ENCODE measurements at places on chromosomes 6 and 20.
A peak's percentile ranks its signal among the peaks of the same experiment; 100 is the strongest.

GRCh38 chr6:36312854-36313648 lies 23.6 kb downstream of the BNIP5 start:
- DNase-seq = peak; percentile 60

GRCh38 chr20:22207280-22207679 lies 377.1 kb downstream of the FOXA2 start:
- DNase-seq = no peak

GRCh38 chr6:47455533-47456209 lies 21.9 kb upstream of the CD2AP start:
- DNase-seq = no peak

DNA sequence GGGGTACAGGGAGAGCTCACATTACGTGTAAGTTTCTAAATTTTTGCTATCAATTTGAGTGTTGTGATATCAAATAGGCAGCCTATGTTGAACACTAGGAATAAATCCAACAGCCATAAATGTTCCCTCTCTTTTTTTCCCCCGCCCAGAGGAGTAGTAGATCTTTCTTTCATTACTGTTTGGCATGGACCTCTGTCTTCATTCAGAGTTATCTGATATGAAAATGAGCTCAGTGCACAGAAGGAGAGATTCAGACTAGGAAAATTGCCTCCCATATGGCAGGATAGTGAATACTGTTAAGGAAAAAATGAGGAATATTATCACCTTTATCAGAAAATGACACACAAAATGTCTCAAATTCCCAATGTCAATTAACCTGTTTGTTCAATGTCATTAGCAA lies 110.0 kb upstream of the EYS start:
- no peak for DNase-seq

- no peak for DNase-seq
Observed at GRCh38 chr6:113651920-113652319, 205.2 kb upstream of the MARCKS start.

GRCh38 chr20:15267935-15268334 lies 930.5 kb upstream of the FLRT3 start:
- DNase-seq = no peak

- no peak for DNase-seq
Observed at GRCh38 chr6:129248946-129249345, 366.0 kb downstream of the LAMA2 start.

GRCh38 chr20:35618263-35619131 lies 2.9 kb downstream of the SPAG4 start:
- peak; percentile 33 for DNase-seq

GRCh38 chr6:28643017-28643740 lies 117.5 kb downstream of the GPX5 start:
- DNase-seq = peak; percentile 84

DNA sequence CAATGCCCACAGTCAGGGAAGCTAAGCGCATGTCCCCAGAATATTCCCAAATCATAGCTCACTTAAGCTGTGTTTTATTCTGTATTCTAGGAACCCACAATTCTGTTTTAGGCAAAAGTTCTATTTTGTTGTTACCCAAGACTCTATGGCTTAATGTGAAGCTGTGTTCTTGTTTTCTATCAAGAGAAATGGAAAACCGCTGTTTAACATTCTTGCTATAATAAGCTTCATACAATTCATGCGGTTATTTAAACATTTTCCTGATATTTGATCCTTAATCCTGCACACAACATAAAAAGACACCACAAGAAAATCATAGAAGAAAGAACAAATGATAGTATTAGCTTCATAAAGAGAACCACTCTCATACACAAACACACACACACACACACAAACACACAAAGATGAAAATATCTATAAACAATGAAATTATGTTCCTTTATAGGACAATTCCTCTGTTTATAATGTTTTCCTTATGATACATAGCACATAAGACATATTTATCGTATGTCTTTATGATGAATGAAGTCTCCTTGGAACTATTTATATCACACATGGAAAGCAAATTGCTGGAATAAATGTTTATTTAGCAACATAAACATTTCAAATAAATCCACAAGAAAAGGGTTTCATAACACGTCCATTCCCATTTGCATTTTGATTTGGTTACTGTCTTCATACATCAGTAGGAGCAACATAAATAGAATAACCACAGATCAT lies 16.4 kb upstream of the COL21A1 start:
- DNase-seq = no peak

GRCh38 chr6:24931296-24931695 lies 4.5 kb downstream of the RIPOR2 start:
- no peak for DNase-seq

DNA sequence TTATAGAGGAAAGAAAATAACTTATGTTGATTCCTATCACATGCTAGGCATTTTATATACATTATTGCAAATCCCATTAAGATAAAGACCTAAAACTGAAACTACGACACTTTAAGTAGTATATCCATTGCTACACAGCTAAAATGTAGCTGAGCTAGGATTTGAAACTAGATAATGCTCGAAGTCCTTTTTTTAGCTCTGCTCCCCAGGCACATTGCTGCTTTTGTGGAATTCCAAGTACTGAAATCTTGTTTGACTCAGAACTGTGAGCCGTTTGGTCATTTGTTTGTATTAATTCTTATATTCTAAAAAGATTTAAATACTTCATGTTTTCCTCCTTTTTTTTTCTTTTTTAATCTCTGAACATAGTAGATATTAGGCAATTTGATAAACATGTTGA lies 644.8 kb downstream of the HACE1 start:
- DNase-seq = no peak

DNA sequence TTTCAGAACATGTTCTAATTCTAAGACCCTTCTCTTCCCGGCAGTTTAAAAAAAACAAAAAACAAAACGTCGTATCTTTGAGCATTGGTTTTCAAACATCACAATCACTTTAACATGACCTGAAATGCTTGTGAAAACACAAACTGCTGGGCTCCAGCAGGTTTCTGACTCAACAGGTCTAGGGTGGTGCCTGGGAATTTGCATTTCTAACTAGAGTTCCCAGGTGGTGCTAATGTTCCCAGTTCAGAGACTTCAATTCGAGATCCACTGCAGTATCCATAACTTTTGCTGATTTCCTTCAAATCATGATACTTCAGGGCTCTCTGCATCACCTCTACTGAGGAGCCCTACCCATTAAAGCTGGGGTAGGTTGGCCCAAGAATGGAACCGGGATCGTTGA lies 850 bp upstream of the SMPDL3A start:
- no peak for DNase-seq

- DNase-seq = no peak
Observed at GRCh38 chr6:100105138-100105537, 111.1 kb upstream of the MCHR2 start.

- peak; percentile 3 for DNase-seq
Observed at GRCh38 chr6:22784601-22785410, 215.4 kb downstream of the HDGFL1 start.

DNA sequence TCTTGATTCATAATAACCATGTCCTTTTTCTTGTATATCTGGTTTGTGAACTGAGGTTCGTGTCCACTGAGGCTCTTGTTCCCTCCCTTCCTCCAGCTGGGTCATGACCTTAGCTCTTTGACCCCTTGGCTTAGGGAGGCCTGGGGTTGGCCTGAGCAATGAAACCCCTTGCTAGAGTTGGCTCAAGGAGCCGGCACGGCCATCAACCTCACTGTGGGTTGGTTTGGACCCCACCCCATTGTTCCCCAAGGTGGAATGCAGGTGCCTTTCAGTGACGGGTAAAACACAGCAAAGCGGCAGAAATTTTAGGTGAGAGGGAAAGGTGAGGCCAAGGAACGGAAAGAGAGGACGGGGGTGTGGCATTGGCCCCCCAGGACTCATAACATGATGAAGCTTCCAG lies 44.5 kb upstream of the PHACTR3 start:
- DNase-seq = no peak

GRCh38 chr20:25039697-25040437 lies 18.1 kb downstream of the ACSS1 start:
- no peak for DNase-seq

DNA sequence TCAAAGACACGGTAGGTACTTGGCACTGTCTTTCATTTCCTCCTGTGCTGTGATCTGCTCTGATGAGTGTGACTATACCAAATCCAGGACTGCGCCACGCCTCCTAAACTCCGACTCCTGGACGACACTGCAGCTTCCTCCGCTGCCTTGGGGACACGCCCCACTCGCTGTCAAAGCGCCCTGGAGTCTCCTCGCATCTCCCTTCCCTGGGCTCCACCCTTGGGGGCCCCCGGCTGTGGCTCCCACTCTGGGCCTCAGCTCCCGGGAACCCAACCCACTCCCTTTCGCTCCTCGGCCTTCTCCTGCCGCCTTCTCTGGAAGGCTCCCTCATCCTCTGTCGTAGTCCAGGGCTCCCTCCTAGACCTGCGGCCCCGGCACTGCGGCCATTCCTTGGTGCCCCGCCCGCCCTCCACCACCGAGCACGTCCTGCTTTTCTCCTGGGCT lies 61.2 kb downstream of the RSPH3 start:
- DNase-seq = peak; percentile 72

DNA sequence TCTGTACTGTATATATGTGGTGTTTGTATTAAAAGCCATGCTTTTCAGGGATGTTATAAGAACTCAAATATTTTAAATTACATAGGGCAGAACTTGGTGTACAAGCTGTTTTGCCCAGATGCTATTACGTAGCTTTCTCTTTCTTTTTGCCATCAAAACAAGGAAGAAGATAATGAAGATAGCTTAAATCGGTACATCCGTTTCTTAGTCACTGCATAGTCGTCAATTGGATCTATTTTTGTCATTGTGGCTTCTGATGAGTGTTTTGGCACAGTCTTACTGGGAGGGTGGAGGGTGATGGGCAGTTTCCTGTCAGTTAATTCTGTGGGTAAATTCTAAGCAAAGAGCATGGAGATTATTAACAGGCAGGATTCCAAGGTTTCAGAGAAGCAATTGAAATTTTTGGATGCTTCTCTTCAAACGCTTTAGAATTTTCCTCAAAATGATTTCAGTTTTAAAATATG lies 649.1 kb upstream of the GJE1 start:
- DNase-seq = no peak

DNA sequence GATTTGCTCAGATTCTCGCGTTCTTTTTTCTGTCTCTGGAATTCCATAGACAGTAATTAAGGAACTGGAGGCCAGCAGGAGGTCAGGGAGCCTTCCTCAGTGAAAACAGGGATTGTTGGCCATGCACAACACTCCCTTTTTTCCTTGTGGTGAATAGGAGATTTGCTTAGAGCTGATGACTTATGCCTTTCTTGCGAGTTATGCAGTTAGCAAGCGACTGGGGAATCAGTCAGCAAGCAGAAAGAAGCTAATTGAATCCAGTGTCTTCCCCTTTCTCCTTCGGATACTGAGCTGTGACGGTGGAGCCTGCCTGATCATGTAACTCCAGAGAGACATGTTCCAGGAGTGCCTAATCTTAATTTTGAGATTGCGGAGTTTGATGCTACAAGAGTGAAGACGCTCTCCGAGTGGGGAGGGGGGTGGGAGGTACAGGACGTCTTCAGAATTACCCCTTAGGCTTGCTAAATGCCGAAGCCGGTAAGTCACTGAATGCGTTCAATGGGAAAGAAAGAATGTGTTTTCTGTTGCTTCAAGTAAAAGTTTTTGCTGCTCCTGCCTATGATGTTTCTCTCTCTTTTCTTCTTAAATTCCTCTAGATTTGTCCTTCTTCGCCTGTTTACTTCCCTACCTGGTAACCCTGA lies 165.9 kb downstream of the SASH1 start:
- peak; percentile 78 for DNase-seq

GRCh38 chr6:158609455-158610155 lies 34.9 kb downstream of the DYNLT1 start:
- DNase-seq = no peak

DNA sequence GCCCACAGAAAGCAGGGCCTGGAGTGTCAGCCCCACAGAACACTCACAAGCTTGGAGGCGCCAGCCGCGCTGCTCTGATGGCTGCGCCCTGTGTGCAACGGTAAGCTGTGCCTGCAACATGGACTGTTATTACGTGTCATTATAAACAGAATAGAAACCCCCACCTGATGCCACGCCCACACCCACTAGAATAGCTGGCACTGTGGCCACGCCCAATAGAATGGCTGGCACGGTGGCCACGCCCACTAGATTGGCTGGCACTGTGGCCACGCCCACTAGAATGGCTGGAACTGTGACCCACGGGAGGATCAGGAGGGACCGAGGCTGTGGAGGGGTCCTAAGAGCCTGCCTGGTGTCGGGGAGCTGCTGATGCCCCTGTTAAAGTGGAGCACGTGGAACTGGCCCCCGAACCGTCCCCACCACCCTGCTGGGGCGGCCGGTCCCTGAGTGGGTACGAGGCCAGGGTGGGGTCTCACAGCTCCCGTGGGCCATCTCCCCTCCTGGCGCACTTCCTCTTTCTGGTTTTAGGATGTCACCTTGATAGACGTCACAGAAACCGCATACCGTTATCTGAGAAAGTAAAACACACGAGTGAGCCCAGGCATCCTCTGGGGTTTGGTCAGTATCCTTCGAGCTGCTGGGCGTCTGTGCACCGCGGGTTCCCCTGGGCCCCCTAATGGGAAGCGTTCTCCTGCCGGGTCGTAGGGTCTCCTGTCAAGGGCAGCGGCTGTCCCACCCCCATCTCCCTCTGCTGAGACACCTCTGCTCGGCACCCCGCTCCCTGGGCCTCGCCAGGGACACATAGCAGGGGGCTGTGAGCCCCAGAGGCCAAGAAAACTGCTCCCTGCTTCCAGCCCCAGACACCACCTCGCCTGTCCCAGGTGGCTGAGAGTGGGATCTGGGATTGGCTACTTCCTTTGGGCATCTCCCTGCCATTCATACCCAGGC lies 25.4 kb downstream of the SLC17A9 start:
- no peak for DNase-seq

DNA sequence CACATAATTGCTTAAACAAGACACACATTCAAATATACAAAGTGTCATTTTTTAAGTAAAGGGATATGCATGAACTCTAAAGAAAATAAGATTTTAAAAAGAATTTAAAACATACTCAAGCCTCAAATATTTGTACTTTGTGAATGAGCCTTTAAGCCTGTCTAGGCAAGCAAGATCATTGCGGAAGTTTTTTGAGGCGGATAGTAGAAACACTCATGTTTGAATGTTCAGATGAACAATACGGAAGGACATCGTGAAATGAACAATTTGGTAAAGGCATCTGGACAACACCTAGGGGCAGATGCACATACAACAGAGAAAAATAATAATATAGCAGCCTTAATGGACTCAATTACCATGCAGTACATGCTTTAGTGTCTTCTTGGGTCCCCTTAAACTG lies 928.9 kb downstream of the TFAP2A start:
- DNase-seq = no peak

- DNase-seq = no peak
Observed at GRCh38 chr20:1939270-1939595, 44.0 kb downstream of the SIRPA start.

- no peak for DNase-seq
Observed at GRCh38 chr6:105170059-105170458, 9.8 kb downstream of the POPDC3 start.

GRCh38 chr6:20805021-20805420 lies 270.8 kb downstream of the CDKAL1 start:
- DNase-seq = no peak

- DNase-seq = no peak
Observed at GRCh38 chr20:50582092-50582491, 71.9 kb downstream of the PTPN1 start.

- DNase-seq = peak; percentile 19
Observed at GRCh38 chr6:140193269-140193668, 818.8 kb upstream of the CITED2 start.

- no peak for DNase-seq
Observed at GRCh38 chr6:107237992-107238660, 122.8 kb upstream of the BEND3 start.

- DNase-seq = no peak
Observed at GRCh38 chr6:139112146-139112545, 22.7 kb upstream of the HECA start.

All from ELF-1 (cell line).